Spleen (tissue), 13 donors: ENCODE measurements at places on chromosomes 13 and 19. TPM values are rescaled to one million over a fixed set of nuclear protein-coding genes. Genes with fewer than 3 reads are reported as not detected.

C19orf33 gene
- 4.4 TPM for total RNA-seq

PTGER1 gene
- 4.6 TPM for total RNA-seq

VSTM1 gene
- total RNA-seq: 8.8 TPM

ZC3H13 gene
- 49.0 TPM for total RNA-seq

ERFL gene
- total RNA-seq: 2.0 TPM

ADAT3 gene
- total RNA-seq: 8.8 TPM

TEAD2 gene
- total RNA-seq: 24.7 TPM

REEP6 gene
- 1.3 TPM for total RNA-seq

SIGLEC12 gene
- 65.1 TPM for total RNA-seq

COX7A1 gene
- 40.9 TPM for total RNA-seq

ZSWIM4 gene
- 7.8 TPM for total RNA-seq

GRCh38 chr19:30678168-30678567 is 306.0 kb downstream of the ZNF536 start:
- DNase-seq: no peak

GRCh38 chr13:104057861-104058260 is 991.6 kb upstream of the SLC10A2 start:
- DNase-seq: no peak

DNA sequence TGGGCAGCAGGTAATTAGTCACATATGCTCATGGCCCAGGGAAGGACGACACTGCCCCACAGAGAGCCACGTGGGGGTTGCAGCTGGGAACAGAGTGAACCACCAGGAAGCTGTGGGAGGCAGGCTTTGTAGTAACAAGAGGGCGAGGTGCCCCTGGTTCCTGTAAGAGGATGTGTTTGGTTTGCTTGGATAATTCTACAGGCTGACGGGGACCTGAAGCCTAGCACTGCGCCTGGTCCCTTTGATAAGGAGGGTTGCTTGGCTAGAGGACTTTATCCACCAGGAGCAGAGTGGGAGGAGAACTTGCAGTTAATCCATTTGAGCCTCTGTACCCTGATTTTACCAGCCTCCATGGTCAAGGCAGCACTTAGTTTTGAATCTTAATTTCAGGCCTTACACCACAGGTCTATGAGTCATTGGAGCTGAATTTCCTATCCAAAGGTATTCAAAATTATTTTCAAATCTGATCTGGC is 67.4 kb upstream of the CLDN10 start:
- no peak for DNase-seq

- DNase-seq: no peak
Observed at GRCh38 chr13:66835040-66835628, 395.0 kb downstream of the PCDH9 start.

- no peak for DNase-seq
Observed at GRCh38 chr13:48573213-48574007, 40.5 kb upstream of the RCBTB2 start.

GRCh38 chr19:50832666-50833065 is 708 bp downstream of the KLK15 start:
- DNase-seq: no peak

GRCh38 chr19:35249848-35250711 is 1.3 kb downstream of the LSR start:
- peak; percentile 76 for DNase-seq

GRCh38 chr13:98504371-98504963 is 72.4 kb downstream of the STK24 start:
- DNase-seq: no peak

GRCh38 chr19:6238643-6239281 is 41.0 kb downstream of the MLLT1 start:
- peak; percentile 66 for DNase-seq

DNA sequence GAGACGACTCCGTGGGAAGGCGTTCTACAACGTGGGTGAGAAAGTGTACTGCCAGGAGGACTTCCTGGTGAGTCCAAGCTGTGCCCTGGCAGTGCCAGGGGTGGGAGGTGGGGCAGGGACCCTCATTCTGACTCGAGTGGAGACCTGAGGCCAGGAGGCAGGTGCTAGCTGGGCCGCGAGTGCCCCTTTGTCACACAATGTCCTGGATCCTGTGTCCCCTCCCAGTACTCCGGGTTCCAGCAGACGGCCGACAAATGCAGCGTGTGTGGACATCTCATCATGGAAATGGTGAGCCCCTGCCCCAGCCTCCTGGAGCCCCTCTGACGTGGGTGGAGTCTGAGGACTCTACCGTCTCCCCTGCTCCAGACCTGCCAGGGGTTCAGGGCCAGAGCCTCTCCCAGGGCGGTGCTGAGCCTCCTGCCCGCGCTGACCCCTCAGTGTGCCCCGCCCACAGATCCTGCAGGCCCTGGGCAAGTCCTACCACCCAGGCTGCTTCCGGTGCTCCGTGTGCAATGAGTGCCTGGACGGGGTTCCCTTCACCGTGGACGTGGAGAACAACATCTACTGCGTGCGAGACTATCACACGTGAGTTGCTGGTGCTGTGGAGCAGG is 11.6 kb downstream of the WTIP start:
- DNase-seq: peak; percentile 57

- DNase-seq: no peak
Observed at GRCh38 chr13:44249431-44249836, 124.2 kb upstream of the SERP2 start.

- DNase-seq: no peak
Observed at GRCh38 chr19:32647361-32647760, 27.6 kb downstream of the ANKRD27 start.

DNA sequence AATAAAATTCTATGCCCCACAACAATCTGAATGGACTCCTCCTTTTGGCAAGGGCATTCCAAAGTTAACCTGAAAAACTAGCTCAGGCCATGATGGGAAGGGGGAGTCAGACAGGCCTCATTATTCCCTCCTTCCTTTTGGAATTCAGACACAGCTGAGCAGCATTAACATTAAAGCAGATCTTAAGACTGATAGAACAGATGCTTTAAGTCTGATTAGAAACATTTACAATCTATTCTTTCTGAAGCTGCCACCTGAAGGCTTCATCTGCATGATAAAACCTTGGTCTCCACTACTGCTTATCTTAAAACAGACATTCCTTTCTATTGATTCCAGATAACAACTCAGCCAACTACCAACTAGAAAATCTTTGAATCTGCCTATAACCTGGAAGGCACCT is 98.9 kb downstream of the UGGT2 start:
- no peak for DNase-seq

GRCh38 chr13:46136688-46137087 is 31.9 kb upstream of the CPB2 start:
- no peak for DNase-seq

- DNase-seq: no peak
Observed at GRCh38 chr13:97953376-97953970, at the start of gene IPO5. Gene IPO5 (plus strand): TSS chr13:97953675. CDS start chr13:97976697, 23,022 bp downstream.

- DNase-seq: no peak
Observed at GRCh38 chr13:78540058-78540457, 63.3 kb downstream of the POU4F1 start.
